Fibroblast of skin of scalp (primary cell): ENCODE measurements at places on chromosomes 16 and 17.

DNA sequence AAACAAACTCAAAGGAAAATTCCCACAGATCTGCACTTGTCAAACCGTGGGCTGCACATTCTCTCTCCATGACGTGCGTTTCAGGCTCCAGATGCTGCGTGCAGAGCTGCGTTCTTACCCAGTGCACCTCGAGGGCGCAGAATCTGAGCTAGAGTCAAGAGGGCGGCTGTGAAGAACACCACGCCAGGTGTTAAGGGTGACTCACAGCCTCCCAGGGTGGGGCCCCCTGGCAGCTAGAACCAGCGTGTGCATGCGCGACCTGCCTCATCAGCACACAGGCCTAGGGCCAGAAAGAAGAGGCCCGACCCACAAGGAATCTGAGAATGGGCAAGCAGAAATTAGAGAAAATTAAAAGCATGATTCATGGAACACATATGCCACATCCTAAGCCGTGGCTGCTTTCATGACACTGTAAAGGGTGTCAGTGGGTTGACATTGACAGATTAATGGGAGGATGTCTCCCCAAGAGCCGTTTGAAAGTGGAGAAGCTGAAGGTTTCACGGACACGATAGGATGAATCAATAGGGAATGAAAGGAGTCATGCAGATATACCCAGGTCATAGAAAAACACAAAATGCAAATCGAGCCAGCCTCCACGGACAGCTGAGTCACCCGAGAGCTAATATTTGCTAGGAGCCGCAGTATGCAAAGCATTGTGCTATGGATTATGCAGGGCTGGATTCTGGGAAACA, 29.0 kb downstream of the MARCHF10 start:
- peak; percentile 87 for DNase-seq

GRCh38 chr17:44541884-44542581, 15.3 kb upstream of the FZD2 start:
- DNase-seq: peak; percentile 40

GRCh38 chr17:31261601-31262000, 35.4 kb downstream of the OMG start:
- DNase-seq: no peak

DNA sequence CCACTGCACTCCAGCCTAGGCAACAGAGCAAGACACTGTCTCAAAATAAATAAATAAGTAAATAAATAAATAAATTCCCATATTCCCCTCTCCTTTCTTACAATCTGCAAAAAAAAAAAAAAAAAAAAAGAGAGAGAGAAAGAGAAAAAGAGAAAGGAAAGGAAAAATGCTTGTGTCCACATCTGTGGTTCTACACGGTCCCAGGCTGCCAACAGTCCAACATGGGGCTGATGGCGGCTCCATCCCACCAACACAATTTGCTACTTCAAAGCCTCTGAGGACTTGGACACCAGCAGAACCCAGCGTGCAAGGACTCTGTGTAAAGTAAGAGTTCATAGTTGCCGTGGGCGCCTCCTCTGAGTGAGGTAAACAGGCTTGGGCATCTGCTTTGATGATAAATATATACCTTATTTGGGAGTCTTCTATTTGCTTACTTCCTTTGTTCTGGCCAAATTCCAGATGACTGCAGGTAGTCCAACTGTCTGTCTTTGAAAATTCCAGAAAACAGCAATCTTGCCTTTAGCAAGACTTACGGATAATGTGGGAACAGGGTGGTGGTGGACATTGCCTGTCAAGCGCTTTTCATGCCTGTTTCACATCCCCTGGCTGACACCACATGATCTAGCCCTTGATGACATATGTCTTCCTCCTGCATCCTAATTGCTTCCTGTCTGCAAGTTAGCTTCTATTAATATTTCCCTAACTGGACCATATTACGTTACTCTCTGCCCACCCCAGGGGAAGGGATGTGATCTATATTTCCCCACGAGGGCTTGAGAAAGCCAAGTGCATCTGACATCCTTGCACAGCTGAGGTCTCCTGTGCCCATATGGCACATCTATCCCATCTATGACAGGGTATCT, 10.1 kb downstream of the LITAF start:
- no peak for DNase-seq

DNA sequence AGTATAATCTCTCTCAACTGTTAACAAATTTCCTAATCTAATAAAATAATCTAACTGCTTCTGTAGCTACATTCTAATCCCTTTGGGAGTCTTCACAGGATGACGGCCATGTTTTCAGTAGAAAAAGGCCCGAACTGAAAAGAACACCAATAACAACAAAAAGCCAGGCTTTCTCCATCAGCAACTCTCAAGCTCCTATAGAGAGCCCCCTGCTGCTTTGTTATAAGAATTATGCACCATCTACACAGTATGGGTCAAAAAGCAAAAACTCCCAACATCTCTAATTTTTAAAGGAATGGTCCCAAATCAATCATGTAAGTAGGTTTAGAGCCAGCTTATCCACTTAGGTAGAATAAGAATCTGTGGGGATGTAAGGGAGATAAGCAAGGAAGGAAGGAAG, 163.6 kb upstream of the C17orf78 start:
- peak; percentile 18 for DNase-seq

DNA sequence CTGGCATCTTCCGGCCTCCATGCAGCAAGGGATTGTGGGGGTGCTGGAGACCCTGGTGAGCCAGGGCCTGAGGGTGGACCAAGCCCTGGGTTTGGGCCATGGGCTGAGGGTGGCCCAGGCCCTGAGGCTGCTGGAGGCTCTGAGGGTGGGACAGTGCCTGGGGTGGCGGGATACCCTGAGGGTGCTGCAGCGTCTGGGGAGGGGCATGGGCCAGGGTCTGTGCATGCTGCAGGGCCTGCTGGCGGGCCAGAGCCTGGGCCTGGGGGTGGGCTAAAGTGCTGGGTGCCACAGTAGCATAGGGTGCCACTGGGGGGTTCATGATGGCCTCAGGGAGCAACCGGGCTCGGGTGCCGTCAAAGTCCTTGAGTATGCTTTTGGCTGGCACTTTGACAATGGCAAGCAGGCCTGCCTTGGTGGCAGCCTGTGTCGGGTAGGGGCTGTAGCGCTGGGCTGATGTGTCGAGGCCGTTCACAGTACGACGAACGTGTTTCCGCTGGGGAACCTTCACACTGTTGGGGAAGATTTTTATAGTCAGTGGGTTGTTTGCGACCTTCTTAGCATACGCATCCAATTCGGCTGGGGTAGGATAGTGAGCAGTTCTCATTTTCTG, 15.6 kb downstream of the TRAF4 start:
- no peak for DNase-seq

DNA sequence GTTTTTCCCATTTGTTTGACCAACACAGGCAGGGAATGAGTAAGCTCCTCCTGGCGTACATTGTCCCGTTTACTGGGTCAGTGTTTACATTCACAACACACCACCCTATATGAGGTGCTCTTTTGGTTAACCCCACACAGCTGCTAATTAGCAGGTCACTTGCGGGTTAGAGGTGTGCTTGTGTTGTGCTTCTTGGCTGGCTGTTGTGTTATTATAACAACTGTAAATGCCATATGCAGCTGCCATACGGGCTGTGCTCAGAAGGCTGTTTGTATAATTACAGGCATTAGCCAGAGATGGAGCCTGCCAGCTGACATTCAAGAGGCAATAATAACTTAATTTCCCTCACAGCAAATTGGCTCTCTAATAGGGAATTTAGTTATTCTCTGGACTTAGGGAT, 205.1 kb upstream of the ELAC2 start:
- no peak for DNase-seq

GRCh38 chr16:13120557-13120956, 219.2 kb downstream of the SHISA9 start:
- DNase-seq: no peak

DNA sequence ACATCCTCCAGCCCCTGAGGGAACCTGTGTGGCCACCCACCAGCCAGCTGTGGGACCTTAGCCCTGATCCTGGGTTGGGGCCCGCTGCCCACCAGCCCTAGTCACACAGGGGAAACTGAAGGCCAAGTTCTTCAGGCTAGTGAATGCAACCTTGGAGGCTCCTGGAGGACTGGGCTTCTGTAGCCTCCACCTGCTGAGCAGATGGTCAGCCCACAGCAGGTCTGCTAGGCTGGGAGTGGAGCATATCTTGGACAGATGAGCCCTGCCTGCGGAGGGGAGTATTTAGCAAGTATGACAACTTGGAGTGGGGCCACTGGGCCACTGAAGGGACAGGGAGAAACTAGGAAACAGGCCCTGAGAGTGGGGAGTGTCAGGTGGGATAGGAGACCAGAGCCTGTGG, 4.1 kb downstream of the DPEP3 start:
- DNase-seq: no peak

DNA sequence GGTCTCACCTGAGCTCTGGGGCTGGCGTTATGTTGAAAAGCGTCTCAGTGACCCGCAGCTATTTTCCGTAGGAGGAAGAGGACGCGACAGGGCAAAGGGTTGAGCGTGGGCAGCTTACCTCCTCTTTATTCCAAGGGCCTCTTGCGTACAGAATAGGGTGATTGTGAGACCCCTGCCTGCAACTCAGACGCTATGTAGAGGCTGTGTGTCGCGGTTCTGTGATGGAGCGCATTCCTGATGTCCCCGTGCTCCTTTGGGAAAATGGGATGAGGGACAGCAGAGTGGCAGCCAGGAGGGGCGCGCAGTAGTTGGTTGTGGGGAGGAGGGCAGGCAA, 531 bp upstream of the CDH8 start:
- no peak for DNase-seq

- DNase-seq: peak; percentile 91
These were observed 1029.6 kb downstream of the CDH11 start for GRCh38 chr16:64092271-64092670.

- no peak for DNase-seq
These were observed 448.0 kb downstream of the SLC39A11 start for GRCh38 chr17:72644492-72644891.

DNA sequence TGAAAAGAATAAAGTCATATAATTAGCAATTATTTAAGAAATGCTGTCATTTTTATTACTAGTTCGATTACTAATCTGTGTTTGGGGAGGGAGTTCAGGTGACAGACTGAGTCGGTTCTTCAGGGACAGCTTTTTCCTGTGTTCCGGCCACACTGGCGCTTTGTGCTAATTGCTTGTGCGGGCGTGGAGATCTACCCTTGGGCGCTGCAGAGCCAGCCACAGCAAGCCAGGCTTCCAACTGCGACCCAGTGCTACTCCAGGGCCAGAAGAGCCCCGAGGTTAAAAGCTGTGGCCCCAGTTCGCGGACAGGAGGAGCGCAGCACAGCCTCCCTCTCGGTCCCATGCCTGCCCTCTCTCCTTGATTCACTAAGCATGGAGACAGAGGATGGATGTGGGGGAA, 6.5 kb upstream of the OR2C1 start:
- DNase-seq: no peak

DNA sequence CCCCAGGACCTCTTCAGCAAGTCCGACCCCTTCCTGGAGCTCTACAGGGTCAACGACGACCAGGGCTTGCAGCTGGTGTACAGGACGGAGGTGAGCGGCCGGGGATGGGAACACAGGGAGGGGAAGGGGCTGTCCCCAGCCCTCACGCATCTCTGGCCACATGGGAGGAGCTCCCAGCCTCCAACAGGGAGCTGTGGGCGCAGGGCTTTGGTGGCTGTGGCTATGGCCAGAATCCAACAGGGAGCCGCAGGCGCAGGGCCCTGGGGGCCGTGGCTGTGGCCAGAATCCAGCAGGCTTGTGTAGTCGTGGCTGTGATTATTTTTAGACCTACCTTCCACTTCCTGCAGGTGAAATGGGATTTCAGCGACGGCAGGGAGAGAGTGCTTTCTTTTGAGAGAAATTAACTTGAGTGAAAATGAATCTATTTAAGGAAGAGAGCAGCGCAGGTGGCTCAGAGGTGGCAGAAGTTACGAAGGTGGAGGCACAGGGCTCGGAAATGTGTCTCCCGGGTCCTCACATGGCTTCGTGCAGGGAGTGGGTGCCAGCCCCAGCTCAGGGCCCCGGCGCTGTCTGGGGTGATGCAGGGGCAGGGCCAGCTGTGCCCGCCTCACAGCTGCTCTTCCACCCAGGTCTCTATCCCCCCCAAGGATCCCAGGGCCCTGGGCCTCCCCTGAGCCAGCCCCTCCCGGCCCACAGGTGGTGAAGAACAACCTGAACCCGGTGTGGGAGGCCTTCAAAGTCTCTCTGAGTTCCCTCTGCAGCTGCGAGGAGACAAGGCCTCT, 9.4 kb downstream of the CPNE7 start:
- DNase-seq: no peak

- DNase-seq: peak; percentile 45
These were observed 9.6 kb upstream of the PLEKHG4 start for GRCh38 chr16:67269766-67270165.

DNA sequence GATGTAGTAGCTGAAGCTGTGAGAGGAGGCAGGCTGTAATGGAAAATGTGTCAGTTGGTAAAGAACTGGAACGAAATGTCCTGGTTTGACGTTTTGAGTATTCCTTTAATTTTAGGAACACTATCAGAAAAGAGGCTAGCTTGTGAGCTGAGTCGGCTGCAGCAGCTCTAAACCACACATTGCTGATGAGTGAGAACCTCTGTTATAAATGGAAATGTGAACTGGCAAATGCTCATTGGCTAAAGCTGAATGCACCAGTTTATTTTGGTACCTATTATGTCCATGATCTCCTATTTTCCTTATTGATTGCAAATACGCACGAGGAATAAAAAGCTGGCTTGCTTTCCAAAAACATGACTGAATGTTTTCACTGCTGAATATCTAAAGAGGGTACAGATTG, 11.0 kb upstream of the WIPI1 start:
- DNase-seq: peak; percentile 32

DNA sequence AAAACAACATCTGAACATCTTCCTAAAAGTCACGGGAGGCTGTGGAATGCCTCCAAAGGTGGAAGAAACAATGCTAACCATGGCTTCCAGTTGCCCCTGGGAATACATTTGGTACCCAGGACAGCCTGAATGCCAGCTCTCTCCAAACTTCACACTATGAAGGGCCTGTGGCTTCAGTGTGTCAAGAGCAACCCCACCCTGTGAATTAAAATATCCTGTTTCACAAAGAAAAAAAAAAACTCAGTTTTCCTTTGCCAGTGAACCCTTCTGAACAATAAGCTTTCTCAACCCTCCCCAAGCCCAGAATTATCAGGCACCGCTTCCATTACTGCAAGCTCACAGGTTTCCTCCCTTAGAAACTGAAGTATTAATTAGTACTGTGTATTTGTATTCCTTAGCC, 69.8 kb downstream of the SLC39A11 start:
- DNase-seq: no peak

- DNase-seq: no peak
These were observed 658 bp downstream of the CACNG4 start for GRCh38 chr17:66964930-66965800.

- DNase-seq: peak; percentile 74
These were observed 213.4 kb downstream of the SOX9 start for GRCh38 chr17:72334205-72334604.

DNA sequence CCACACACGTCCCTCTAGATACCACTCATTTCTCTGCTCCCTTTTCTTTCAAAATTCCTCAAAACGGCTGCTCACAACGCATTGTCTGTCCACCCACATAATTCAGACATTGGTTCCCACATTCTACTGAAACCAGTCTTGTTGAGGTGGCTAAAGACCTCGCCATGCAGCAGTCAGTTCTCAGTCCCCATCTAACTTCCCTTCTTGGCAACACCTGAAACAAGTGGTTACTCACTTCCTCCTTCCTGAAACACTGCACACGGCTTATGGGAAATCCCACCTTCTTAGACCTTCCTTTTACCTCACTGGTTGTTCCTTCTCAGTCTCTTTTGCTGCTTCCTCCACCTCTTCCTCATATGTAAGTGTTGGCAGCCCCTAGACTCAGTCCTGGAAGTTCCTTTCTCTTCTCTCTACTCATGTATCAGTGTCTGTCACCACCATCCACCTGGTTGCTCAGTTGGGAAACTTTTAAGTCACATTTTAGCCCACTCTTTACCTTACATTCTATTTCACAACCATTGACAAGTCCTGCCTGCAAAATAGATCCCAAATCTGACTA, 277.1 kb downstream of the CEP112 start:
- no peak for DNase-seq
